Endodermal cell (in vitro differentiated cells): ENCODE measurements at places on chromosomes 16 and 17. TPM values are rescaled to one million over a fixed set of nuclear protein-coding genes. Genes with fewer than 3 reads are reported as not detected.

- peaks cover 7% of the 10 kb centered on the region for H3K4me1 ChIP-seq
- no peaks in the 10 kb centered on the region for H3K36me3 ChIP-seq
- DNase-seq: no peak
- no peak overlapping the region for H3K4me3 ChIP-seq
- H3K27ac ChIP-seq: no peak overlapping the region
- peaks cover 12% of the 10 kb centered on the region for H3K27me3 ChIP-seq
Observed at GRCh38 chr17:43914451-43914850, 7.1 kb upstream of the MPP2 start.

The PLD2 gene
- total RNA-seq: 69.2 and 75.2 TPM in 2 replicates

The C17orf107 gene
- total RNA-seq: 0.77 to 1.4 TPM (median 0.82 TPM) in 3 replicates

The SNX20 gene
- not detected in 2 replicates for total RNA-seq

DNA sequence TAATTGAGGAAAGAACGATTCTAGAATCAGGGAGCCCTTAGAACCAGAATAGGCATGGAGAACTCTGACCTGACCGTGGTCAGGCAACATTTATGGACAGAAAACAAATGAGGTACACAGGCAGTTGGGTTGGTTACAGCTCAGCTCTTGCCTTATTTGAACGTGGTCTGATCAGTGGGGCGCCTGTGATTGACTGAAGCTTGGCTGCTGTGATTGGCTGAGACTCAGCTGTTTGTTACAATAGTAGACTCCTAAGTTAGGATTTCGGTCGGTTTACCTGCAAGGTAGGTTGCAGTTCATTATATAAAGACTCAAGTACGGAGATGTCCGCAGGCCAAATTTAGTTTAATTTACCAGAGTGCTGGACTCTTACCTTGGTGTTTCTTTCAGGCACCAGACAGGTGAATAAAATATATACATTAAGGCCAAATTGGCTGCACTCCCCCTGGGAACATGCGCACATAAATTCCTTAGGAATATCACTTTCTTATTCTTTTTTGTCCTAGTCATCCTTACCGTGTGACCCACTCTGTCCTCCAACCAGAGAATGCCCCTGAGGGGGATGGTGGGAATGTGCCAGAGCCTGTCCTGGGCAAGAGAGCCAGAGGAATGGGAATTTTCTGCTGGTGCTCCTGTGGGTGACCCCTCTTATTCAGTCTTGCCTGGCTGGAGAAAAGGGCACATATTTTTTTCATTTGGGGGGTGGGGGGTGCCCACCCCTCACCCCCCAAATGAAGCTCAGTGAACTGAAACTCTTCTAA is 7.5 kb upstream of the CSNK2A2 start:
- no peaks in the 10 kb centered on the region for H3K36me3 ChIP-seq
- H3K27me3 ChIP-seq: peaks cover 2% of the 10 kb centered on the region
- H3K27ac ChIP-seq: no peak overlapping the region
- H3K4me3 ChIP-seq: no peak overlapping the region
- H3K4me1 ChIP-seq: no peaks in the 10 kb centered on the region
- no peak for DNase-seq

The CDR2L gene
- total RNA-seq: 20.4 and 21.6 TPM in 2 replicates

DNA sequence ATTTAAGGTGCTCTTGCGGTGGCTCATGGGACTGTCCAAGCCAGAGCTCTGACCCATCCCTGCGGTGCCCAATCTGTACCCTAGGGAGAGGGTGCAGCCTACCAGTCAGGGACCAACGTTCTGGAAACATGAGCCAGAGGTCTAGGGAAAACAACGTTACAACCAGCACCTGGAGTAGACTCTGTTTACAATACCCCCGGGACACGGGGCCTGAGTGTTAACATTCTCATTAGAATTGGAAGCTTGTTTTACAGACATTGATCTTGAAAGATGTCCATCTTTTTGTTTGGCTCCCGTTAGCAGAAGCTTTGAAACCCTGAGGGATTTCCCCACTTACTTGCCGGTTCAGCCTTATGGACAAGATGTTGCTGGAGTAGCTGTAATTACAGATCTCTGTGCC is 6.9 kb downstream of the WIPI1 start:
- peaks cover 6% of the 10 kb centered on the region for H3K4me1 ChIP-seq
- H3K27ac ChIP-seq: no peak overlapping the region
- H3K36me3 ChIP-seq: peaks cover 36% of the 10 kb centered on the region

GRCh38 chr16:6600167-6600566 is 732.5 kb upstream of the RBFOX1 start:
- H3K4me1 ChIP-seq: no peaks in the 10 kb centered on the region
- peaks cover 4% of the 10 kb centered on the region for H3K27me3 ChIP-seq
- H3K27ac ChIP-seq: no peak overlapping the region
- H3K36me3 ChIP-seq: no peaks in the 10 kb centered on the region

The HLF gene
- not detected in 3 replicates for total RNA-seq

DNA sequence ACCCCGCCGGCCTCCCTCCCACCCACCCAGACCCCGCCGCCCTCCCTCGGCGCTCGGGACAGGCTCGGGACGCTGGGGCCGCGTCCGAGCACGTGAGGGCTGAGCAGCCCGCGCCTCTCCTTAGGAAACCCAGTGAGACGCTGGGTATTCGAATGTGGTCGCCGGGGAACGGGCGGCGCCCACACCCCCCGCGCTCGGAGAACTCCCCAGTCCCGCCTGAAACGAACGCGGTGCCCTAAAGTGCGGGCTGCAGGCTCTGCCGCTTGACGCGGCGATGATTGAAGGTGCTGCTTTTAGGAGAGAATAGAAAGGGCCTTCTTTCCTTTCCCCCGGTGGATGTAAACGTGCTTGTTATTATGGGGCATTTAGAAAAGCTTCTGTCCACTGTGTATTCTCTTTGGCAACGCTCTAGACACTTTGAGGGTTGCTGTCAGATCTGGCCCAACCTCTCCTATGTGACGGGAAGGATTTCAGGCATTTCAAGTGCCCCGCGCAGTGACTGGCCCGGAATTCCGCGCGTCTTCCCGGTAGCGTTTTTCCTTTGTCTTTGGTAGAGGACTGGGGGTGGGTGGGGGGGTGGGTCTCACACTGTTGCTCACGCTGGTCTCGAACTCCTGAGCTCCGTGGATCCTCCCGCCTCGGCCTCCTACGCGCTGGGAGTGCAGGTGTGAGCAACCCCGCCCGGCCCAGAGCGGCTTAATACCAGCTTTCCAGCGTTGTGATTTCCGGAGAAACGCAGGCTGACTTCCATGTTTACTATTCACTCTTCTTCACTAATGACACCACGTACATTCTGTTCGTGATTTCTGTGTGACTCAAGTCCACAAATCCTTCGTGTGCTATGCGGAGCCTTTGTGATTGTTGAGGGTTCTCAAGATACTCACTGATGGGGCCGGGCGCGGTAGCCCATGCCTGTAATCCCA is 21.8 kb upstream of the FOXK2 start:
- no peaks in the 10 kb centered on the region for H3K27me3 ChIP-seq
- peak overlapping the region; percentile 83 for H3K4me3 ChIP-seq
- peak; percentile 80 for DNase-seq
- H3K4me1 ChIP-seq: no peaks in the 10 kb centered on the region
- no peaks in the 10 kb centered on the region for H3K36me3 ChIP-seq

- H3K27me3 ChIP-seq: peaks cover 61% of the 10 kb centered on the region
- DNase-seq: no peak
- H3K4me1 ChIP-seq: no peaks in the 10 kb centered on the region
- no peak overlapping the region for H3K4me3 ChIP-seq
- no peak overlapping the region for H3K27ac ChIP-seq
Observed at GRCh38 chr17:6067060-6067459, 3.1 kb upstream of the WSCD1 start.

The NAA38 gene
- 34.9 to 39.7 TPM (median 38.9 TPM) in 3 replicates for total RNA-seq

The SHISA9 gene
- 4.4 to 7.4 TPM (median 5.2 TPM) in 3 replicates for total RNA-seq

The CHST5 gene
- total RNA-seq: 0.17 to 1.1 TPM (median 0.33 TPM) in 3 replicates

The MIF4GD gene
- 21.3 to 32.1 TPM (median 28.6 TPM) in 3 replicates for total RNA-seq

- no peaks in the 10 kb centered on the region for H3K36me3 ChIP-seq
- no peak overlapping the region for H3K27ac ChIP-seq
- peaks cover 13% of the 10 kb centered on the region for H3K27me3 ChIP-seq
- H3K4me3 ChIP-seq: no peak overlapping the region
- DNase-seq: no peak
Observed at GRCh38 chr16:76278086-76278485, 885 bp downstream of the CNTNAP4 start.

- peaks cover 4% of the 10 kb centered on the region for H3K4me1 ChIP-seq
- peaks cover 9% of the 10 kb centered on the region for H3K27me3 ChIP-seq
- no peak for DNase-seq
Observed at GRCh38 chr16:1613211-1613622, 1.1 kb downstream of the CRAMP1 start.

DNA sequence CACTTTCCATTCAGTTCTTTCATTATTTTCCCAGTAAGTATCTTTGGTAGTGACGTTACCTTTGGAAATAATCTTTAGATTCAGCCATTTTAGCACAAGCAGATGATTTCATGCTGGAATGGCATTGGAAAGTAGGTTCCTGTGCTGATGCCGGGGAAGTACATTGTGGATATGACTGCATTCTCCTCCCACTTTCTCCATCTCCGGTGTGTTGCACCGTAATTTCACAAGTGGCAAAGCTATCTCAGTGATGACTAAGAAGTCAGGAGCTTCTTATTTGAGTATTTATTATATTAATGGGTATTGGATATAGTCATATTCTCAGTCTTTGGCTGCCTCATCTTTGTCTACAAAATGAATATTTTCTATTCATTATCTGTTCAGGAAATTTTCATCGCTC is 69.8 kb downstream of the MRTFB start:
- no peak overlapping the region for H3K27ac ChIP-seq
- H3K4me1 ChIP-seq: peaks cover 2% of the 10 kb centered on the region
- no peak for DNase-seq
- no peak overlapping the region for H3K4me3 ChIP-seq
- peaks cover 38% of the 10 kb centered on the region for H3K36me3 ChIP-seq

GRCh38 chr17:9001559-9001958 is 19.8 kb upstream of the NTN1 start:
- no peak overlapping the region for H3K4me3 ChIP-seq
- no peak overlapping the region for H3K27ac ChIP-seq
- no peaks in the 10 kb centered on the region for H3K36me3 ChIP-seq
- H3K27me3 ChIP-seq: peaks cover 49% of the 10 kb centered on the region
- no peak for DNase-seq
- no peaks in the 10 kb centered on the region for H3K4me1 ChIP-seq

The CISD3 gene
- total RNA-seq: 6.7 to 13.4 TPM (median 8.9 TPM) in 3 replicates

DNA sequence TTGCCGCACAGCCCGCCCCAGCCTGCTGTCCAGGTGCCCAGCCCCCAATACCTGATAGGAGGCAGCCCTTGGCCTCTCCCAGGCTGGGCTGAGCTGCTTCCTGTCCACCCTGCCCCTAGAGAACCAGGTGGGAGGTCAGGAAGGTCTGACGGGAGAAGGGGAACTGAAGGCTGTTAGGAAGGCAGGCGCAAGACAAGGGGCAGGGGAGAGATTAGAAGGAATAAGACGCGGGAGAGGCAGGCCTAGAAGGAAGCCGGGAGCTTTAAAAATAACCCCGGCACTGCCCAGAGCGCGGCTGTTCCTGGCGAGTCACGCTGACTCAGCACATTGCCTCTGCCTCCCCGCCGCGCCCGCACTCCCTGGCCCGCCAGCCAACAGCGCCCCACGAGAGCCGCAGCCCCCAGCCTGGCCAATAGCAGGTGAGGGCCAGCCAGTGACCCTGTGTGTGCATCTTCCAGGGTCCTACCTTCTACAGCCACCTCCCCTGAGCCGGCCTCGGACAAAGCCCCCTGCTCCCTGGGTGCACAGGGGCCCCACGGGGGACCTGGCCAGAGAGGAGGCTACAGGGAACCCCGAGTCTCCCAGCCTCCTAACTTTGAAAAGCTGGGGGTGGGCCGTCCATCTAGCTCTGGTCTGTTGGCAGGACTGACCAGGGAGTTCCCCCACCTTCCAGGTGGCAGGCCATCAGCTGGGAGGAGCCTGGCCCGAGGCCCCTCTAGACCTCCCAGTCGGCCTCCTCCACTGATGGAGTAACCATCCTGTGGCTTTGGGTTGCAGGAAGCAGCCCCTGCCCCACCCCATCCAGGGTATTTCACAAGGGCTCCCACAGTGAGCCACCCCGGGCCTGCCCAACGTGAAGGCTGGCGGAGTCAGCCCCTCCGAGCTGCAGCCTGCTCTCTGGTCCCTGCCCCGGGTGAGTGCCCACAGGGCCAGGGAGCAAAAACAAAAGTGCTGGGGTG is 4.0 kb downstream of the MAFG start:
- H3K27me3 ChIP-seq: peaks cover 4% of the 10 kb centered on the region
- peaks cover 17% of the 10 kb centered on the region for H3K4me1 ChIP-seq
- DNase-seq: peak; percentile 94
- peaks cover 21% of the 10 kb centered on the region for H3K36me3 ChIP-seq
- H3K4me3 ChIP-seq: peak overlapping the region; percentile 55
- peak overlapping the region; percentile 63 for H3K27ac ChIP-seq

GRCh38 chr17:55576237-55576995 is 65.2 kb upstream of the SMIM36 start:
- no peak for DNase-seq
- H3K27me3 ChIP-seq: no peaks in the 10 kb centered on the region
- H3K36me3 ChIP-seq: no peaks in the 10 kb centered on the region

The NTN3 gene
- 0.62 to 1.6 TPM (median 0.63 TPM) in 3 replicates for total RNA-seq

GRCh38 chr17:60102632-60103096 is 23.9 kb upstream of the HEATR6 start:
- no peak overlapping the region for H3K4me3 ChIP-seq
- H3K36me3 ChIP-seq: no peaks in the 10 kb centered on the region
- peak; percentile 50 for DNase-seq
- no peak overlapping the region for H3K27ac ChIP-seq
- H3K4me1 ChIP-seq: no peaks in the 10 kb centered on the region

The DNAH3 gene
- total RNA-seq: 0.59 to 0.82 TPM (median 0.80 TPM) in 3 replicates

The KRTAP4-6 gene
- not detected in 2 replicates for total RNA-seq

- H3K4me1 ChIP-seq: no peaks in the 10 kb centered on the region
- H3K27ac ChIP-seq: no peak overlapping the region
- DNase-seq: no peak
- H3K27me3 ChIP-seq: no peaks in the 10 kb centered on the region
Observed at GRCh38 chr16:67457611-67458010, 23.3 kb downstream of the ATP6V0D1 start.

The MRPL10 gene
- total RNA-seq: 63.0 to 68.0 TPM (median 65.3 TPM) in 3 replicates

The KREMEN2 gene
- 5.0 and 5.4 TPM in 2 replicates for total RNA-seq

DNA sequence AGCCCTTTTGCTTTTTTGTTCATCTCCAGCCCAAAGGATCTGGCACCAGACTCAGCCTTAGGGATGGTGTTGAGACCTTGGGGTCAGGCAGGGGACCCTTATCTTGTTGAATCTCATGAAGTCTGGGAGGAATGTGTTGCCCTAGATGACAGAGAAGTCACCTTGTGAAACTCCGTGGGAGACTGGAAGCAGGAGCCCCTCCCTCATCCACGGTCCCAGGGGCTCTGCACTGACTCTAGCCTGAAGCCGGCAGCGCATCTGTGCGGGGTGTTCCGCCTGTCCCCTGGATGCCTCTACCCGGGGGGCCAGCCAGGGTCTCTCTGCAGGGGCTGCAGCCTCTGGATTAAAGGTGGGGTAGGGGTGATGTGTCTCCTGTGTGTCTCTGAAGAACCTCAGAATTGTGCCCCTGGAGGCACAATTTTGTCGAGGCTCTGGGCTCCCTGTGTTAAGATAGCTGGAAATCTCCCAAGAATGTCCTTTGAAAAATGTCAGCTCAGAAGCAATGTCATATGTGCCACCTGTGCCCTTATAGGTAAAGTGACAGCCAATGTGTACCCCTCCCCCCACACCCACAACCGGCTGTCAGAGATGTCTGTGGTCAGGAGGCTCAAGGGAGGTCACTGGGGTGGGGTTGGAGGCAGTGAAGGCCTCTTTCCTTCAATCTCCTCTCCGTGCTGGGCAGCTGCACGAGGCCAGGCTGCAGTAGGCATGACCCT is 32.1 kb upstream of the CDC42EP4 start:
- H3K36me3 ChIP-seq: no peaks in the 10 kb centered on the region
- no peaks in the 10 kb centered on the region for H3K27me3 ChIP-seq
- no peak overlapping the region for H3K4me3 ChIP-seq
- DNase-seq: no peak
- peaks cover 22% of the 10 kb centered on the region for H3K4me1 ChIP-seq
